Ovary (tissue), 10 donors: ENCODE measurements at places on chromosomes 13 and 19. TPM values are rescaled to one million over a fixed set of nuclear protein-coding genes. Genes with fewer than 3 reads are reported as not detected.

DNA sequence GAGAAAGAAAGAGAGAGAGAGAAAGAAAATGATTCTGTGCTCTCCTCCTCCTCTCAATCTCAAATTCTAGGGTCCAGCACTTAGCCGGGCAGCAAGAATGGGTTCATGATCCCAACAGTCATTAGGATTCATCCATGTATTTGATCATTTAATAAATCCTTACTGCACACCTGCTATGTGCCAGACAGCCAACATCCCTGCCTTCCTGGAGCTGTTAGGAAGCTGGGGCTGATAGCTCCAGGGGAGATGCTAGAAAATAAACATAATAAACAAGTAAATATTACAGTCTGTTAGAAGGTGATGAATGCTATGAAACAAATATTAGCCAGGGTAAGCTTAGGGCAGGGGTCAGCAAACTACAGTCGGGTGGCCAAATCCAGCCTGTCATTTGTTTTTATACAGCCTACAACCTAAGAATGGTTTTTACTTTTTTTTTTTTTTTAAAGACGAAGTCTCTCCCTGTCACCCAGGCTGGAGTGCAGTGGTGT, 9.9 kb upstream of the ACP7 start:
- DNase-seq = no peak

GRCh38 chr13:66639044-66639443, 591.1 kb downstream of the PCDH9 start:
- DNase-seq = no peak

- DNase-seq = no peak
Observed at GRCh38 chr13:44710576-44710975, 134.4 kb upstream of the TSC22D1 start.

- DNase-seq = no peak
Observed at GRCh38 chr19:30014770-30015169, 72.7 kb downstream of the URI1 start.

The LRP3 gene
- polyA plus RNA-seq = 76.1 TPM

The ZNF560 gene
- polyA plus RNA-seq = 0.32 TPM

GRCh38 chr19:18287836-18288772, 6.7 kb upstream of the JUND start:
- peak; percentile 33 for DNase-seq

GRCh38 chr19:43148233-43148632, 38.1 kb downstream of the PSG5 start:
- no peak for DNase-seq

DNA sequence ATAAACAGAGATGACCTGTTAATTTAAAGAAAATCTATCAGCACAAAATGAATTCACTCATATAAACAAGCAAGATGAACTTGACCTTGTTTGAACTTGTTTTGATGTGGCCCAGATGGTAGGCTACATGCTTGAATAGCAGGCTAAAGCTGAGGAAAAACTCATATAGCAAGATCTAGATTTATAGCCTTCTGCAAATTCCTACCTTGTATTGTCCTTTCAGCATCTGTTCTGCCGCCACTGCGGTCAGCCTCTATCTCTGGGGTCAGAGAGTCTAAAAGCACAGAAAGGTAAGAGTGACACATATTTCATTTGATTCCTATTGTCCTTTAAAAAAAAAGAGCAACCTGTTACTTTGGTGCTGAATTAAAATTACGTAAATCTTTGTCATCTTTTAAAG, 392.1 kb downstream of the DACH1 start:
- DNase-seq = no peak
